ENCODE measurements at places on chromosomes 11 and 22.
A peak's percentile ranks its signal among the peaks of the same experiment; 100 is the strongest.

DNA sequence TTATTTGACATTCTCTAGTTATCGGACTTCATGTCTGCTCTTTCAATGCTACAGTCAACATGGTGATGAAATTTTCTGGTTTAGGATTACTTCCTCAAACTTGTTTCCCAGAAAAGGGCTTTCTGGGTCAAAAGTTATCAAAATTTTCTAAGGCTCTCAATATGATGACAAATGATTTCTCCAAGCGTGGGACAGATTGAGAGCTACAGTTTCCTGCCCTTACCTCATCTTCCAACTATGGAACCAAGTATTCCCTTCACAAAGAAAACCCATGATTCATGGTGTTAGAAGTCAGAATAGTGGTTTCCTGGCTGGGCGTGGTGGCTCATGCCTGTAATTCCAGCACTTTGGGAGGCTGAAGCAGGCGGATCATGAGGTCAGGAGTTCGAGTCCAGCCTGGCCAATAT is 17.8 kb downstream of the MYO18B start:
- DNase-seq = peak; percentile 97

- DNase-seq = peak; percentile 98
These were observed 2.8 kb downstream of the PARVB start for GRCh38 chr22:44026630-44027511.

DNA sequence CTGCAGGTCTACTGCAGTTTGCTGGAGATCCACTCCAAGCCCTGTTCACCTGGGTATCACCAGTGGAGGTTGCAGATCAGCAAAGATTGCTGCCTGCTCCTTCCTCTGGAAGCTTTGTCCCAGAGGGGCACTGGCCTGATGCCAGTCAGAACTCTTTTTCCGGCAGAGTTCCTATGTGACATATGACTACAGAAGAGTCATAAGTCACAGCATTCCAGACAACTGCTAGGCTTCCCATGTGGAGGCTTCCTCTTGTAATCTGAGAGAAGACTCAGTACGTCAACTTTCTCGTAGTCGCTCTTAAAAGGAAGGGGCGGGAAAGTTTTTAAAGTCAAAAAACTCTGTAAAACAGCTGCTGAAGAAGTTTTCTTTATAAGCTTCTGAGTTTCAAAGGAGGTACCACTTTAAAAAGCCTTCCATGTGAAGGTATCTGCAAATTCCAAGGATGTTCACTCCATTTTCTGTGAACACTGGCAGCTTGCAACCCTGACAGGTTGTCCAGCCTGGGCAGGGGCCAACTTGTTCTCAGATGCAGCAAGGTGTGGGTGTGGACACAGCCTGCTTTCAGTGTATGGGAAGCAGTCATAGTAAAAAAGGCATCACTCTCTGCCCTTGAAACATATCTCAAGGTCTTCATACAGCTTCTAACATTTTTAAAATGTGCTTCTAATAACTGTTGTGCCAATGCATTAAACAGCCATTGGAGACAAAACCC is 97.8 kb downstream of the ME3 start:
- DNase-seq = no peak

- no peak for DNase-seq
These were observed 14.0 kb downstream of the GRAMD4 start for GRCh38 chr22:46634011-46634699.

- no peak for DNase-seq
These were observed 773.2 kb downstream of the DLG2 start for GRCh38 chr11:84853841-84854497.

DNA sequence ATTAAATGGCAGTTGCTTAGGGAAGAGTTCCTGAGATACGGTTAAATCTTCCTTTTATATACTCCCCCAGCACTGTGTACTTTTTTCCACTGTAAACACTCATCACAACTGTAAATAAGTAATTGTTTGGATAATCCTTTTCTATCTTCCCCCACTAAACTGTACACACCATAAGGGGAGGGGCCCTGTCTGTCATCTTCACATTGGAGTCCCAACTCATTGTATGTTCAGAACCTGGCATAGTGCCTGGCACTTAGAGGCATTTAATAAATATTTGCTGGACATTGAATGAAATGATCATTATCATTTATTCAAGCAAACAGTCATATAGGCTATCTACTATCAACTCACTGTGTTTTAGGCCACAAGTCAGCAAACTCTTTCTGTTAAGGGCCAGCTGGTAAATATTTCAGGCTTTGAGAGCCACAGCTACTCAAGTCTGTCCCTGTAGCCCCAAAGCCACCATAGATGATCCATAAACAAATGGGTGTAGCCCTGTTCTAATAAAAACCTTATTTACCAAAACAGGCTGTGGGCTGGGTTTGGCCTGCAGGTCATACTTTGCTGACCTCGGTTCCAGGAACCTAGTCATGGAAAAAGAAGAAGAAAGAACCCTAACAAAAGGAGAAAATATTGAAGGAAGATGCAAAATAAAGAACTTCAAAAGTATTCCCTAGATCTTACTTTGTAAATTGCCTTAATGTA is 70.0 kb downstream of the AMOTL1 start:
- no peak for DNase-seq

DNA sequence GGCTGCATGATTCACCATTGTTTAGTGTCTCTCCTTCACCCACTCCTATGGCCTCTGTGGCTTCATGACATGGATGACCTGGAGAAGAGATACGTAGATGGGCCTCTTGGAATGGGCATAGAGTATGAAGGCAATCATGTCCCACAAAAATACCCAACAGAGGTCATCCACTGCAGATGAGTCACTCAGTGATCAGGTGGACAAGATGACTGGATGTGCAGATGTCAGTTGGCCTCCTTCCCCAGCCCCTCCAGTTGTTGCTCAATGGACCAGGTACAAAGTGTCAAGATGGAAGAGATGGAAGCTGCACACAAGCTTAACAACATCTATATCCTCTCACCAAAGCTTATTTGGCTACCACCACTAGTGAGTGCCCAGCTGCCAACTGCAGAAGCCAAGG is 41.0 kb upstream of the CLPB start:
- DNase-seq = no peak

GRCh38 chr22:47065756-47066615 is 303.5 kb downstream of the TBC1D22A start:
- DNase-seq = no peak

GRCh38 chr11:61496602-61497400 is 11.7 kb upstream of the LRRC10B start:
- no peak for DNase-seq

DNA sequence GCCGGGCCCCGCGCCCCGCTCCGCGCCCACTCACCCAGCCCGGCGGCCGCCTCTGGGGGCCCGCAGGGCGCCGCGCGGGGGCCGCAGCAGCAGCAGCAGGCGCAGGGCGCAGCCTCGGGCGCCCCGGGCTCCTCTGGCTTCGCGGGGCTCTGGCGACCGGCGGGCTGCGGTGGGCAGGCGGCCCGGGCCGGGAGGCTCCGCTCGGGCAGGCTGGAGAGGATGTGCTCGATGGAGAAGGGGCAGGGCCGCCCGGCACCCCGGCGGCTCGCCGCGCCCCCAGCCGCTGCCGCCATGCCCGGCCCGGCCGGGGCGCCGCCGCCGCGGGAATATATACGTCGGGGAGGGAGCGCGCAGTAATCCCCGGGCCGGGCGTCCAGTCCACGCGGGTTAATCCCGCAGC is at the start of gene GSC2:
Gene GSC2, minus strand, starts transcription at position 302 of the 400 bp plus-strand sequence. Its CDS starts 9 bp downstream, at position 293.
- no peak for DNase-seq

DNA sequence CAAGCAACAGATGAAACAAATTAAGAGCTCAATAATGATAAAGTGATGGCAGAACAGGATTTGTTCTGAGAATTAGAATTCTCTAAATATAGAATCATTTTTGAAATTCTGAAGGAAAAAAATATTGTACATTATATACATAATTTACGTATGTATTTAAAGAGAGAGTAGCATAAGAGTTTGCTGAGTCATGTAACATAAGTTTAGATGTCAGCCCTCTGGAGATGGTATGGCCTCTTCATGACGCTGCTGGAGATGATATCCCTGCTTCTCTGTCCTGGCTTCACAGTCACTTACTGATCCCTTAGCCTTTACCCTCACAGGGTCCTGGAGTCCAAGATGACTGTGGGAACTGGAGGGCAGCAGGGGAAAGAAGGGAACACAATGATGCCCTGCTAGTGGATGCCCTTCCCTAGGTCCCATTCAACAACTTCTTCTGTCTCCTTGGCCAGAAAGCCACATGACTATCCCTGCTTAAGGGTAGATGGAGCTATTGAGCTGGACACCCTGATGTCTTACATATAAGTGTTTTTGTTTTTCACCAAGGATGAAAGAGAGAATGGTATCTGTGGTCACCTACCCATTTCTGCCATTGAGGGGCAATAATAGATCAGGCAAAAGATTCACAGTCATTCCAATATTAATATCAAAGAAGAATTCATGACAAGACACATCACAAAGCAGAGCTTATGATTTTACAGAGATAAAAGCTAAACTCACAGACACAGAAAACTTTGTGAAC is 753.1 kb downstream of the TBC1D22A start:
- DNase-seq = no peak

GRCh38 chr22:20980938-20981722 is 967 bp upstream of the LZTR1 start:
- no peak for DNase-seq

- no peak for DNase-seq
These were observed 2.3 kb downstream of the GPHA2 start for GRCh38 chr11:64933213-64933934.

- no peak for DNase-seq
These were observed 11.2 kb upstream of the P4HA3 start for GRCh38 chr11:74322667-74323066.

DNA sequence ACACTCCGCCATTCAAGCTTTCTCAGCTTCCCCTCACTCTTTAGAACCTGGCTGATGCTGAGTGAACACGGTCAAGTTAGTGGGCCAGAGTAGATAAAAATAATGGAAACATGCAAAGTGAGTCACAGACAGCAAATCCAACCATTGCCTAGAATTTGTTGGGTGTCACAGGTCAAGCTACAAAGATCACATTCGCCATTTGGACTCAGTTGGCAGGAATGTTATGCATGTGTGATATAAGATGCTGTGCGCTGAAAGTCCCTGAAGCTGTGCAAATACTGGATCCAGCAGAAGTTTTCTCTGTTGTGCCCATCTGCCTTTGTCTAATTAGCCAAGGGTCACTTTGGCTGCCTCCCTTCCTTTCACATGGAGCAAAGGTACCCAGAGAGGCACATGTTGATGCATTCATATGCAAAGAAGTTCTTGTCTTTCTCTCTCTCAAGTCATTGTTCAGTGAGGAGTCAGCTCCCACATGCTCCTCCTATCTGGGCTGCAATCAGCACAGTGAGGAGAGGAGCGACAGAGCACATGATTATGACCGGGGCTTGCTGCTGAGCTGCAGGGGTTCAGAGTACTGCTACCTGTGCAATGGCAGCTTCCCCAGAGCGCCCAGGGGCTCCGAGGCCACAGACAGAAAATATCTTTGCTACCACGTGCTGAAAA is 39.7 kb downstream of the FLI1 start:
- peak; percentile 45 for DNase-seq

GRCh38 chr11:10155793-10156490 is 138.1 kb downstream of the SBF2 start:
- DNase-seq = no peak

DNA sequence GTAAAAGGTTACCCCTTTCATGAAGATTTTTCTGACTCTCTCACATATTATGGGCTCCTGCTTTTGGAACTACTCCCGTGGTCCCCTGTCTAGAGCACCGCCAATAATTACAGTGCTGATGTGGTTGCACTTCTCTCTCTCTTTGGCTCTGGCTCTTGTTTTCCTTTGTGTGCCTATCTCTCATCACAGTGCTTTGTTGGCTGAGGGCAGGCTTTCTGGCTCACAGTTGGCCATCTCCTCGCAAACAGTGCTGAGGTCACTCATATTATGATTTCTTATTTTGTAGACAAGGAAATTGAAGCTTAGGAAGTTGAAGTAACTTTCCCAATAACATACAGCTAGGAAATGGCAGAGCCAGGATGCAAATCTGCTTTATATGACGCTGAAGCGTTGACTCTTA is 192.5 kb downstream of the DDX10 start:
- DNase-seq = no peak

GRCh38 chr11:19433367-19433766 is 192.6 kb upstream of the E2F8 start:
- DNase-seq = no peak

- DNase-seq = peak; percentile 12
These were observed 2.7 kb downstream of the MAJIN start for GRCh38 chr11:64969209-64969608.

DNA sequence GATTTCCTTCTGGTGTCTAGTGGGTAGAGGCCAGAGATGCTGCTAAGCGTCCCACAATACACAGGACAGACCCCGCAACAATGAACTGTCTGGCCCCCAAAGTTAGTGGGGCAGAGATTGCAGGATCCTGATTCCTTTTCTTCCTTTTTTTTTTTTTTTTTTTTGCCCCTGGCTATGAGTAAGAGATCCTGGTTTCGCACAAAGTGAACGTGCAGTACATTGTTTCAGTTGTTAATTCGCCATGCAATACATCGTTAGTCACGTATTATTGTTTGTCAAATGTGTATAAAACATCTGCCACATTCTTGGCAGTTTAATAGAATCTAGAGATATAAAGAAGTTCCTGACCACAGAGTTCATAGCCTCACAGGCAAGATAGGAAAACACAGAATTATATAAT is 20.2 kb downstream of the ST3GAL4 start:
- DNase-seq = no peak

DNA sequence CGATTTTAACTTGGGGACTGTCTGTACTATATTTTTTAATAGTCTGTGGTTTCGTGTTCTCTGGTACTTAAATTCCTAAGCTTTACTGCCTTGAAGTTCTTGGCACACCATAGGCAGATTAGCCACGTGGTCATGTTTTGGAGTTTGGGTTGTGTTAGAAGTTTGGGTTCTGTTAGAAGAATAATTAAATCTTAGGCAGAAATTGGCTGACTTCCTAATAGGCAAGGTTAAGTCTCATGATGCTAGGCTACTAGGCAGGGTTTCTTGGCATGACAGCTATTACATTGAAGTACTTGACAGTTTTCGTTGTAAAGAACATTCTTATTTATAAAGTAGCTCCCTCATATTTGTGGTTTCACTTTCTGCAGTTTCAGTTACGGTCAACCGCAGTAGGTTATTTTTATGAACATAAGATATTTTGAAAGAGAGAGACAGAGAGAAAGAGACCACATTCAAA is 30.0 kb upstream of the MMP7 start:
- DNase-seq = peak; percentile 76

DNA sequence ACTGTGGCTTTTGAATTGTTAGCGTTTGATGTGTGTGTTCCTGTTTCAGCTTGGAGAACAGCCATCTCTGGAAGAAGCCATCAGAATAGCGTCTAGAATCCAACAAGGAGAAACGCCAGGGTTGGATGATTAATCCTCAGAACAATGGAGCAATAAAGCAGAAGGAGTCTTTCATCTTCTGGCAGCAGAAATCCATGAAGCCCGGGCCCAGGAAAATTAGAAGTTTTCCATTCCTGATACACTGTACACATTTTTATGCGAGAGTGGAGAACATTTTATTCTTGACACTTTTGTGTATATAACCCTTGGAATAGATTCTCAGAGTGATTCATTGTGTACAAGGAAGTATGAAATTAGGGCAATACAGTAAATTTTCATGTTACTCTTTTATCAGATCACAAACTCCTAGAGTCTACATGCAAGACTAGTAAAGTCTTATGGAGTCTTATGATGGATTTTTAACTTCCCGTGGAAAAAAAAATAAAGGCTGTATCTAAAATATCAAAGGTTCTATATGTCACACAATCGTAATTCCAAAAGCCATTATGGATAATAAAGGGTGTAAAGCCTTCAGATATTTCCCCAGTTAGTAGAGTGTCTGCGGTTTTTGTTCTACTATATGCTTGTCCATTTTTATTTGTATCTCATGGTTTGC is 45.9 kb upstream of the WEE1 start:
- DNase-seq = no peak

GRCh38 chr11:118147502-118147901 is 5.1 kb downstream of the SCN4B start:
- DNase-seq = peak; percentile 38

Data from inflammatory macrophage treated with lipopolysaccharide for 4 hours (primary cell).